ENCODE measurements at places on chromosomes 3 and 15.

DNA sequence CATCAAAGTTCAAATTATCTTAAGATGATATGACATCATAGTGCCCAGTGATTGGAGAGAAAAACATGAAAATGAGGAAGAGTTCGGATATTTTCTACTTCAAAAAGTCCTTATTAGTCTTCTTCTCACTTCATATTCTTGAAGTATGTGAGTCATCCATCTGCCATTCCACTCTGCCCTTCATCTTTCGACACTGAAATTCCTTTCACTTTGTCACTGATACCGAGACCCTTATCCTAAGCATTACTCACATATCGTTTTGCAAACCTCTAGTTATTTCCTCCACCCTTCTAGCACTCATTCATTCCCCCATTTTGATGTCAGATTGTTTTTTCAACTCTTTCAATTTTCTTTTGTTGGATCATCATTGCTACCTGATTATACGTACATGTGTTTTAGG, 4.0 kb downstream of the OR5H14 start:
- DNase-seq, result no peak

DNA sequence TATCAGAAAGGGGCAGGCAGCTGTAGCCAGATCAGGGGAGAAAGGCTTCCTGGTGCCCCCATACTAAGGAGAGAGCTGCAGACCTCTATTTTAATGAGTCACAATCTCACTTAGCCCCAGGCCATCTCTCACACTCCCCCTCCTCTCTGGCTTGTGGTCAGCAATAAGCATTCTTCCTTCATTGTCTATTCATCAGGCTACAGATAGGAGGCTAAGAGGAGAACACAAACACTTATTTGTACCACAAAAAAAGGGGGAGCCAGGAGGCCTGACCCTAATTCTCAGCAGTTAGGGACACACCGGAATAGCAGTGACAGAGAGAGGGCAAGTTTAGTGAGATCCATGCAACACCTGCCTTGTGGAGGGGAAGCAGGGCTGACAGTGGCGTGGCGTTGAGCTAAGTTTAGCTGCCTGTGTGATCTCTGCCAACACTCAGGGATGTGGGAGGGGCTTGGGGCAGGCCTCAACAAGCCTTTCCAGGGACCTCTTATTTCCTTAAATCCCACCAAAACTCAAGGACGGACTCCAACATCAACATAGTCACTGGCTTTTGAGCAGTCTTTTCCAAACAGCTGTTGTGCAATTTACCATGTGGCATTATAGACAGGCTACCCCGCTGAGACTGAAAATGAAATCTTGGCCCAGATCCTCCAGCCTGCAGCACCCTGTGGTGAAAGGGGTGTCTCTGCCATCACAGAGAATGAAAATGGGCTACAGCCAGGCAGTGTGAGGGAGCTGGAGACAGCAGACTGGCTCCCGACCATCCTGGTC, 191.9 kb upstream of the TSC22D2 start:
- DNase-seq, result no peak

- DNase-seq, result no peak
Measured at GRCh38 chr3:81841540-81841939, 80.1 kb upstream of the GBE1 start.

- DNase-seq, result no peak
Measured at GRCh38 chr3:122258757-122259371, 66.2 kb upstream of the CSTA start.

DNA sequence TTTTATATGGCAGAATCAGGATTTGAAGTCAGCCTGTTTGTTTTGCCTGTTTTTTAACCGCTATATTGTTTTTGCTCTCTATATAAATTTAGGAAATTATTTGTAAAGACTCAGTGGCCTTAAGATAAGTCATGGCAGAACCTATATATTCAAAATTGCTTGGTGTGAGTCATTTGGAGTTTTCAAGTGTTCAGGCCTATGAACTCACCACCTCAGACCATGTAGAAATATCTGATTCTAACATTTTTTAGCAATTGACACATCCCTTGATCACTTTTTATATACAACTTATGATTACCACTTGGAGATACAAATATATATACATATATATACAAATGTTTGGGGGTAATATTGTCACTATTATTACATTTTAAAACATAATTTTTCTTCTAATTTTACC, 95.7 kb downstream of the VGLL3 start:
- DNase-seq, result no peak

- DNase-seq, result no peak
Measured at GRCh38 chr3:13537909-13538296, 11.0 kb upstream of the FBLN2 start.

DNA sequence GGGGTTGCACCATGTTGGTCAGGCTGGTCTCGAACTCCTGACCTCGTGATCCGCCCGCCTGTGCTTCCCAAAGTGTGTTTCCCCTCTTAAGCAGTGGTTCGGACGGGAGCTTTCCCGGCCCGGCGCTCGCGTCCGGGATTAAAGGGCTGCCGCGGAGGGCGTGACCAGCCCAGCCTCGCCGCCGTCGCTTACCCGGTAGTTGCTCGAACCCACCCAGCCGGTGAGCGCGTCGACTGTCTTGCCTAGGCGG, 513 bp downstream of the CLASP2 start:
- peak; percentile 29 for DNase-seq

DNA sequence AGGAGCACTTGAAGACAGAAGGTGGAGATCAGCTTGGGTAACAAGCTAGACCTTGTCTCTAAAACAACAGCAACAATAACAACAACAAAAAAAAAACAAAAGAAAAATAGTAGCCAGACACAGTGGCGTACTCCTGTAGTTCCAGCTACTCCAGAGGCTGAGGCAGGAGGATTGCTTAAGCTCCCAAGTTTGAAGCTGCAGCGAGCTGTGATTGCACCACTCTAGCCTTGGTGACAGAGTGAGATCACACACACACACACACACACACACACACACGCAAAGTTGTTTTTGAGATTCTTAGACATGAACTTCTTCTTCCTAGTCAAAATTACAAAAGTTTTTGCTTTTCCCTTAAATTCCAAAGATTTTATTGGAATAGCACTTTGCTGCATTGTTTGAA, 93.0 kb upstream of the IGSF10 start:
- DNase-seq, result no peak

- DNase-seq, result no peak
Measured at GRCh38 chr15:56837273-56837672, 81.2 kb upstream of the TCF12 start.

GRCh38 chr3:18670759-18671158, 245.6 kb upstream of the SATB1 start:
- no peak for DNase-seq

DNA sequence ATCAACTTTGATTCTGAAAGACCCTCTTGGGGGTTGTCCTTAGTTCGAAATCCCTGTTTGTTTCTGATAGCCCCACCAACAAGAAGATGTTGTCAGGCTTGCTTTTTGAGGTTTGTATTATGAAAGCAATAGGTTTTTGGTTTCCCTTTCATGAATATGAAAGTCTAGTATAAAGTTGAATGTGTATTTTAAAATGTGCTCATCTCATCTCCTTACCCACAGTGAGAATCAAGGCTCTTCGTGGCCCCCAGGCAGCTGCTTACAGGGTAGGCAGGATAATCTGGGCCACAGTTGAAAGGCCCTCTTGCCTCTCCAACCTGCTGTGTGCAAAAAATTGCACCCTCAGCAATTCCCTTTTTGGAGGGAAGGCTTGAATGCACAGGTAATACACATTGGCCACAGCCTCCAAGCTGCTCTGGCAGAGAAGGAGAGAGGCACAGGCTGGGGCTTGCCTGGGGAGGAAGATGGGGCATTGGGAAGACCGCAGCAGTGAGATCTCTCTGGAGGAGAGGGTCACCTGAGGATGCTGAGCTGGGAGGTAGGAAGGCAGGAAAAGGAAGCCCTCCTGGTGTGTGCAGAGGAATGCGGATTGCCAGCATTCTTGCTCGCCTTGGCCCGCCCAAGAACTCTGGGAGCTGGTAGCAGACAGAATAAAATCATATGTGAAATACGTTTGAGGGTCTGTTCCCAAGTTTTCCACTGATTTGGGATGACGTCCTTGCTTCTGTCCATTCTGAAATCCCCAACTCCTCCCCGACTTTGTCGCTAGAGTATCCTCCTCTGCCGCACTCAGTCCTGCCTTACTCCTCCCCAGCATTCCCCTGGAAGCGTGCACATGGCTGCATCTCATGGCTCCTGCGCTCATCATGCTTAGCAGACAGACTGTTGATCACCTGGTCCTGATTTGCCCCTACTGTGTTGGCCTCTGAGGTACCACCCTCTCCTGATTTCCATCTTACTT, 196.4 kb downstream of the RPLP1 start:
- no peak for DNase-seq

- DNase-seq, result no peak
Measured at GRCh38 chr3:120615847-120616609, 19.9 kb downstream of the NDUFB4 start.

GRCh38 chr15:39581242-39581792, 438 bp downstream of the THBS1 start:
- no peak for DNase-seq

GRCh38 chr3:58084166-58084565, 75.9 kb downstream of the FLNB start:
- DNase-seq, result no peak

- no peak for DNase-seq
Measured at GRCh38 chr15:40034186-40034946, 4.6 kb downstream of the SRP14 start.

DNA sequence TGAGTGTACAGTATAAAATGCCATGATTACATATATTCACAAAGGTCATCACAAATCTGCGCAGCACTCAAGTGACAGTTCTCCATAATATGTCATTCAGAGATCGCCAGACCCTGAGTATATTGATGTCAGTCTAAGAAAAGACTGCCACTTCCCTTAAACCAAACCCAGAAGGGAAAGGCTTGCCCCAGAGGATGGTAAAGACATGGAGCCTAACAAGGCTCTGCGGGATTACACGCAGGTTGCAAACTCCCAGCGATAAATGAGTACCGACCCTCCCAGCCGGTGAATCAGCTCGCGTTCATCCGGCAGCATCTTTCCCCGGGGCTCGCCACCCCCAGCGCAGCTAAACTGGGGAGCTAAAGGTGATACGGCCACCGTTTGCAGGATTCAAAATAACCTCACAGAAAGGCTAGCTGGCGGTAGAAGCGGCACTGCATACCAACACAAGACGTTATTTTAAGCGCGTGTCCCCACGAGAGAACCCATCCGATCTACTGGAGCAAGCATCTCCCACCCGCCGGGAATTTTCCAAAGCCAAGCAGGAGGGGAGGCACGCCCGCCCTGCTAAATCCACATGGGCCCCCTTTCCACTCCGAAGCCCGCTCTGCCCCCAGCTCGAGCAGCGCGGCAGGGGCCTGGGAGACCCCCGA, 643 bp downstream of the MYO5A start:
- DNase-seq, result no peak

DNA sequence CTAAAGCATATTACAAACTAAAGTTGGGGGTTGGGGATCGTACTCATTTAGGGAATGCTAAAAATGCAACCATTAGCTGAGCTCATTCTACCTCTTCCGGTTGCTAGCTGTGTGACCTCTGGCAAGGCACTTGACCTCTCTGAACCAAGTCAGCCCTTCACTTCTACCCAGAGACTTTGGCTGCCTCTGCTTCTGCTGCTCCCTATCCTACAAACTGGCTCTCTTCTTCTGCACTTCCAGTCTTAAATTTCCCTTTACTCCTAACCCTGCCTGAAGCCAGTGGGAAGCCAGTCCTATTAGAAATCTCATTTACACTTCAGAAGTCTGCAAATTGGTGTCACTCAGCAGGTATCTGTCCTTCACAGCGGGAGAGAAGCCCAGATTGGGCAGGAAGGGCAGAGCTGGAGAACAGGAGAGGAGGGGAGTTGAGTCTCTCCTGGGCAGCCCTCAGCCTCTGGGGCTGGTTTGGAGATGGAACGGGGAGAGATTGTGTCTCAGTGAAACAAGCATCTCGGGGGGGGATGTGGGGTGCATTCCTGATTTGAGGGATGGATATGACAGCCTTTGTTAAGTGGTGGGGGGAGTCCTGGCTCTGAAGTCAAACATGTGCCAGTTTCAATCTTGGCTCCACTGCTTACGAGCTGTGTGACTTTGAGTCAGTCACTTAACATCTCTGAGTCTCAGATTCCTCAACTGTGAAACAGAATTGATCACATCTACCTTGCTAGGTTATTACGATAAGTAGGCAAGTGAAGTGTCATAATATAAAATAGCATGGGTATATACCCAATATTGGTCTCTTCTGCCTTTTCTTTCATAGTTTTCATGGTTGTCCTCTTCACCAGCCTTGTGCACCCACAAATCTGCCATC, 7.8 kb upstream of the AEN start:
- DNase-seq, result no peak

GRCh38 chr15:72740219-72740618, 43.3 kb downstream of the ADPGK start:
- DNase-seq, result no peak

DNA sequence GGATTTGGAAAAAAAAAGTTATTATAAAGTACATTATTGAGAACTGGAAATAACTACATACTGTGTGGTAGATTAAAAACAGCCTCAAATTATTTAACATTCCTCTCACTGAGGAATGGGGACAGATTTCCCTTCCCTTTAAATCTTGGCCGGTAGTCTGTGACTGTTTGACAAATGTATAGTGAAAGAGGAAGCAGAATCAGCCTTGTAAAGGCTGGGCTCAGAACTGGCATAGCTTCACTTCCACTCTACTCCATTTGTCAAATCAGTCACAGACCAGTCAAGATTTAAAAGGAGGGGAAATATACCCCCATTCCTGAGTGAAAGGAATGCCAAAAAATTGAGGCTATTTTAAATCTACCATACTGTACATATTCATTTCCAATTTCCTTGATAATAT, 18.2 kb upstream of the B4GALT4 start:
- DNase-seq, result no peak

DNA sequence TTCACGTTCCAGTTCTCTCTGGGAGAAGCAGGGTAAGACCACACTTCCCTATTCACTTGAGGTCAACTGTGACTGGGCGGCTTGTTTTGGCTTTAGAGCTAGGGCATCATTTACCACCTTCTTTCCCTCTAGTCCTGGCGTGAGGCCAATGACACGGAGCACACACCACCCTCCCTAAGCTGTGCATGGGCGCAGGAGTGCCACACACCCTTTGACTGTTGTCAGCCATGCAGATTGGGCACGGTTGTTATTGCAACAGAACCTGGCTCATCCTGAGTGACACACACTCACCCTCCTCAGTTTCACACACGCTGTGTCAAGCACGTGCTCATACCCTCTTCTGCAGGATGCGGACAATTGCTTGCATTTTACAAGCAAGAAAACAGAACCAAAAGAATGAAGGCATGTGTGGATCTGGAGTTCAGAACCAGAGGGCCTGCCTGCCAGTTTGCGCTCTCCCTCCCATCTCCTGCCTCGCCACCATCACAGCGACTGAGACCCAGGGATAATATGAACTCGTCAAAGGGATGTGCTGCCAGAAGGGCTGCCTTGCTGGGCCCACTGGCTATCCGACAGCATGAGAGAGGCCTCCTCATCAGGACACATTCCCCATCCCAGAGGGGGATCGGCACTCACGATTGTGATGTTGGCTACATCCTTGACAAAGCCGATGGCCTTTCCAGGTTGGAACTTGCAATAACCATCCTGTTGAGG, 17.6 kb downstream of the CTSH start:
- DNase-seq, result no peak

GRCh38 chr3:135889443-135889842, 76.1 kb upstream of the PPP2R3A start:
- no peak for DNase-seq
